ENCODE measurements at places on chromosomes 12 and 14.

DNA sequence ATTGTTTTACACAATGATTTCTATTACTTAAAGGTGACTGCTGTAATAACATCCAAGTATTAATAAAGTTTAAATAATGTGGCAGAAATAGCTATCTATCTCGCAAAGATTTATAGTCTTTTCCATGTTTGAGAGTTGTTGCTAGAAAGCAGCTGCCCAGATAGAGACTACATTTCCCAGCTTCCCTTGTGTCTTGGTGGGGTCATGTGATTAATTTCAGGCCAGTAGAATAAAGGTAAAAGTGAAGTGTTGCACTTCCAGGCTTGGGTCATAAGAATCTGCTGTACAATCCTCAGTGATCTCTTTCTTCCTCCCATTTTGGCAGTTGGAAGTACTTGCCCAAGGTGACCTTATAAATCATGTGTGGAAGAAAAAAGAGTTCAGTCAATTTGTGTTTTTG, 449.7 kb upstream of the USP15 start:
- no peaks in the 10 kb centered on the region for H3K36me3 ChIP-seq
- H3K27ac ChIP-seq = no peak overlapping the region
- H3K4me1 ChIP-seq = no peaks in the 10 kb centered on the region
- H3K4me3 ChIP-seq = no peak overlapping the region
- no peaks in the 10 kb centered on the region for H3K27me3 ChIP-seq

DNA sequence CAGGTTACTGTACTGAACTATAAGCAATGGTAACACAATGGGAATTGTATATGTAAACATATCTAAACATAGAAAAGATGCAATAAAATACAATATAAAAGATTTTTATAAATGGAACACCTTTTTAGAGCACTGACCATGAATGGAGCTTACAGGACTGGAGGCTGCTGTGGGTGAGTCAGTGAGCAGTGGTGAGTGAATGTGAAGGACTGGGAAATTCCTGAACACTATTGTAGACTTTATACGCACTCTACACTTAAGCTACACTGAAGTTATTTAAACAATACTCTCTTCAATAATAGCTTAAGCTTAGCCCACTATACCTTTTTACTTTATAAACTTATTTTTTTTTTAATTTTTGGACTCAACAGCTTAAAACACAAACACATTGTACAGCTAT, 313.5 kb downstream of the KCNC2 start:
- H3K27ac ChIP-seq = no peak overlapping the region
- H3K27me3 ChIP-seq = no peaks in the 10 kb centered on the region
- H3K4me1 ChIP-seq = no peaks in the 10 kb centered on the region
- DNase-seq = no peak
- no peaks in the 10 kb centered on the region for H3K36me3 ChIP-seq

DNA sequence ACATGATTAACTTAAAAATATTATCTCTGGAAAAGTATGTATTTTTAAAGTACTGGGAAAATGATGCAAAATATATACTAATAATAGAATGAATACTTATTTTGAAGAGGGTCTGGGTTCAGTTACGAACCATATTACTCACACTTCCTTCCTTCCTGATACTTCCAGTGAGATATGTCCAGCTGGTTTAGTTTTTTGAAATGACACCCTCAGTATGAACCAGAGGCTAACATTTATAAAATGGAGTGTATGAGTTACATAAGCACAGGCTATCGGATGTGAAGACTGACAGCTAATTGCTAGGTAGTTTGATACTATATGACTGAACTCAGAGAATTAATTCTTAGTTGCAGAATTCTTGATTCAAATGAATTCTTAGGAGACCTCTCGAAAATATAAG, 122.9 kb downstream of the OTOGL start:
- no peak for DNase-seq
- no peaks in the 10 kb centered on the region for H3K36me3 ChIP-seq
- no peaks in the 10 kb centered on the region for H3K27me3 ChIP-seq
- H3K27ac ChIP-seq = no peak overlapping the region
- H3K4me3 ChIP-seq = no peak overlapping the region

- H3K4me1 ChIP-seq = no peaks in the 10 kb centered on the region
- DNase-seq = no peak
These were observed 21.1 kb upstream of the C1S start for GRCh38 chr12:7039403-7039802.

GRCh38 chr12:304805-305204, 42.2 kb upstream of the SLC6A13 start:
- no peaks in the 10 kb centered on the region for H3K4me1 ChIP-seq
- no peaks in the 10 kb centered on the region for H3K27me3 ChIP-seq
- peaks cover 12% of the 10 kb centered on the region for H3K36me3 ChIP-seq
- no peak overlapping the region for H3K4me3 ChIP-seq
- no peak for DNase-seq
- no peak overlapping the region for H3K27ac ChIP-seq

- no peaks in the 10 kb centered on the region for H3K4me1 ChIP-seq
- H3K36me3 ChIP-seq = no peaks in the 10 kb centered on the region
- DNase-seq = no peak
- no peaks in the 10 kb centered on the region for H3K27me3 ChIP-seq
- H3K27ac ChIP-seq = no peak overlapping the region
These were observed 7.2 kb upstream of the SDR9C7 start for GRCh38 chr12:56941299-56942017.

GRCh38 chr14:69770559-69770958, 3.6 kb downstream of the SRSF5 start:
- H3K4me3 ChIP-seq = no peak overlapping the region
- H3K36me3 ChIP-seq = peaks cover 76% of the 10 kb centered on the region
- peak overlapping the region; percentile 17 for H3K27ac ChIP-seq
- peaks cover 27% of the 10 kb centered on the region for H3K4me1 ChIP-seq
- no peaks in the 10 kb centered on the region for H3K27me3 ChIP-seq
- no peak for DNase-seq

- no peaks in the 10 kb centered on the region for H3K36me3 ChIP-seq
- no peak overlapping the region for H3K27ac ChIP-seq
- peaks cover 14% of the 10 kb centered on the region for H3K4me1 ChIP-seq
- no peaks in the 10 kb centered on the region for H3K27me3 ChIP-seq
These were observed 19.1 kb downstream of the PCNX1 start for GRCh38 chr14:70926235-70926830.

DNA sequence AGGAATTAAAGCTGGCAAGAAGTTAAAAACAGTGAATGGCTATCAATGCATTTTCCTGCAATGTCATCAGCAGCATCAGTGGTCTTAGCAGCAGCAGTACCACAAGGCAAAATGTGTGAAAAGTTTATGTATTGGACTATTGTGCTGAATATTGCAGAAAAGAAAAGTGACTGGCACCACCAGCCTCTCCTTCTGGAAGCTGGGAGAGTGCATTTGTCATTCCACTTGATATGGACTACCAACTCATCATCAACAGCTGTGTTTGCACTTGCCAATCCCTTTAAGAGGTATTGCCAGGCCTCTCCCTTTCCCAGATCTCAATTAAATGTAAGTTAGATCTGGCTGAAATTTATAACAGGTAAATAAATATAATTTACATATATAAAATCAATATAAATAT, 151.0 kb upstream of the GZMB start:
- no peaks in the 10 kb centered on the region for H3K27me3 ChIP-seq
- no peak for DNase-seq
- no peaks in the 10 kb centered on the region for H3K36me3 ChIP-seq
- no peak overlapping the region for H3K4me3 ChIP-seq
- no peak overlapping the region for H3K27ac ChIP-seq
- no peaks in the 10 kb centered on the region for H3K4me1 ChIP-seq

GRCh38 chr12:42683933-42684801, 94.6 kb upstream of the PRICKLE1 start:
- no peak overlapping the region for H3K4me3 ChIP-seq
- H3K4me1 ChIP-seq = no peaks in the 10 kb centered on the region
- H3K27ac ChIP-seq = no peak overlapping the region

DNA sequence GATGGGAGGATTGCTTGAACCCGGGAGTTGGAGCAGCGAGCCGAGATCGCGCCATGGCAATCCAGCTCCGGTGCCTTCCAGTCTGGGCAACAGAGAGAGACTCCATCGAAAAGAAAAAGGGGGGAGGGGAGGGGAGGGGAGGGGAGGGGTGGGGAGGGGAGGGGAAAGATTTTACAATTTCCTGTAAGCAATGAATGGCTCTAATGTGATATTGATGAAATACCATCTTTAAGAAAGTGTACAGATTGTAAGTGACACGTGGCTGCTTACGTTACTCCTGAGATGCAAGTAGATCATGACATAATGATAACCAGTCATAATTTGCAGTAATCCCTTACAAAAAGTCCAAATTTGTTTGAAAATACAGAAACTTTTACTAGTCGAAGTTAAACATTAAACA, 1.4 kb downstream of the SLC25A21 start:
- no peaks in the 10 kb centered on the region for H3K4me1 ChIP-seq
- DNase-seq = no peak
- no peak overlapping the region for H3K4me3 ChIP-seq
- no peak overlapping the region for H3K27ac ChIP-seq
- peaks cover 7% of the 10 kb centered on the region for H3K27me3 ChIP-seq

DNA sequence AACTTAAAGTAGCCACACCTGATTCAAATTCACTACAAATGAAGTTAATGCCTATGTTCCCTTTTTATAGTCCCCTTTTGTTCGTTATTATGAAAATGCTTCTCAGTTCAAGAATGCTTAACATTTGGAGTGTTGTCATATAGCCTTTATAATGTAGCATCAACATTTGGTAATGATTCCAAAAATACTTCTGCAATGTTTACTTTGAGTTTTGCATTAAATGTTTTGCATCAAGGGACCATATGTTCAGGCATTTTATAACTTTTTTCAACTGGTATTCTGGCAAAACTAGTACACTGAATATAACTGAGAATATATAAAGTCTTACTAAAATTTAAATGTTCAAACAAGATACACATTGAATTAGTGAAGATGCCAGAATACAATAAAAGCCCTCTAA, 209.6 kb upstream of the SLC16A7 start:
- H3K36me3 ChIP-seq = no peaks in the 10 kb centered on the region
- H3K27me3 ChIP-seq = no peaks in the 10 kb centered on the region
- DNase-seq = no peak
- no peak overlapping the region for H3K27ac ChIP-seq

- no peak overlapping the region for H3K27ac ChIP-seq
- H3K36me3 ChIP-seq = peaks cover 10% of the 10 kb centered on the region
- H3K27me3 ChIP-seq = no peaks in the 10 kb centered on the region
- H3K4me3 ChIP-seq = no peak overlapping the region
- DNase-seq = no peak
These were observed 132.5 kb upstream of the FOXN3 start for GRCh38 chr14:89549381-89550125.

GRCh38 chr14:32682214-32682613, 256.5 kb upstream of the NPAS3 start:
- H3K27ac ChIP-seq = no peak overlapping the region
- H3K4me3 ChIP-seq = no peak overlapping the region
- no peak for DNase-seq
- H3K4me1 ChIP-seq = peaks cover 3% of the 10 kb centered on the region
- H3K27me3 ChIP-seq = no peaks in the 10 kb centered on the region
- H3K36me3 ChIP-seq = no peaks in the 10 kb centered on the region

- no peaks in the 10 kb centered on the region for H3K27me3 ChIP-seq
- no peak for DNase-seq
- H3K4me1 ChIP-seq = no peaks in the 10 kb centered on the region
These were observed 2.6 kb upstream of the OR6J1 start for GRCh38 chr14:22646570-22647254.

DNA sequence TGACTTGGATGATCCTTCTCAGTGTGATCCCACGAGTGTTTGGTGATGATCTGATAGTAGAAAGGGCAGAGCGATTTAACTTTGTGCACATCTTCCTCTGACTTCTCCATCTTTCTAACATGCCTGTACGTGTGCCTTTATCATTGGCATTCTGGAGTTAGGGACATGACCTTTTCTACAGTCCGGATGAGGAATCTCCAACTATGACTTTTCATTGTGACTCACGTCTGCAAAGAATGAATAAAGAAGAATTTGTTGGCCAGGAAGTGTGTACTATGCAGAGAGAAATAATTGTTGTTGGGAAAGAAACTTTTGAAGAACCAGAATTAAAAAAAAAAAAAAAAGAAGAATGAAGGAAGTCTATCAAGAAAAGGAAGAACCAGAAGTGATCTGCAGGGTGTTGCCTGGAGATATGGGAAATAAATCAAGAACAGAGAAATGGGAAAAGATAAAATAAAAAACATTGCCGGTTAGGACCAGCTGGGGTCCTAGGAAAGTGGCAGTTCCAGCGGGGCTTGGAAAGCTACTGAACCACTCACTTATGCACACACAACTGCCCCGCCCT, 25.3 kb downstream of the PPFIBP1 start:
- no peak for DNase-seq
- H3K4me1 ChIP-seq = peaks cover 6% of the 10 kb centered on the region
- H3K27me3 ChIP-seq = no peaks in the 10 kb centered on the region
- H3K36me3 ChIP-seq = no peaks in the 10 kb centered on the region
- H3K4me3 ChIP-seq = no peak overlapping the region

GRCh38 chr12:57280211-57281062, 29.4 kb upstream of the STAC3 start:
- H3K4me3 ChIP-seq = no peak overlapping the region
- DNase-seq = peak; percentile 75
- H3K27ac ChIP-seq = peak overlapping the region; percentile 53
- no peaks in the 10 kb centered on the region for H3K27me3 ChIP-seq

DNA sequence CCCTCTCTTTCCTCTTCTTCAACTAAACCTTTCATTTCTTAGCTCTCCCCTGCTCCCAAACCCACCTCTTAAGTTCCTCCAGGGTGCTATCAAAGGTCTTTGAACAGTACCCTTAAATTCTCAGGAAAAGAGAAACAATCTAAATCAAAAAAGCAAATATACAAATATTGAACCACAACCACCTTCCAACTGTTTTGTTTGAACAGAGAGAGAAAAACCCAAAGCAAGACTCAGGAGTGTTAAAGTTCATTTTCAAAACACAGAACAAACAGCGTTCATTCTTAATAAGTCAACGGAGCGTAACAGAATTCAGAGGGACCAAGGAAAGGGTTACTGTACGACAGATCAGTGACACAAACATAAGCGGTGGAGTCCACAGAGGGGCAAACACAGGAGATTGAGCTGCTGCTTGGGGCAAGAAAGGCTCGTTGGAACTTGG, 73.3 kb downstream of the NDUFA12 start:
- no peak overlapping the region for H3K4me3 ChIP-seq
- H3K36me3 ChIP-seq = no peaks in the 10 kb centered on the region
- no peak overlapping the region for H3K27ac ChIP-seq
- DNase-seq = no peak
- H3K27me3 ChIP-seq = no peaks in the 10 kb centered on the region
- H3K4me1 ChIP-seq = no peaks in the 10 kb centered on the region

All from B cell (primary cell).